ENCODE measurements at places on chromosomes 1 and 21. TPM values are rescaled to one million over a fixed set of nuclear protein-coding genes. Genes with fewer than 3 reads are reported as not detected.

- no peak for DNase-seq
These were observed 41.4 kb upstream of the NFASC start for GRCh38 chr1:204829133-204829825.

DNA sequence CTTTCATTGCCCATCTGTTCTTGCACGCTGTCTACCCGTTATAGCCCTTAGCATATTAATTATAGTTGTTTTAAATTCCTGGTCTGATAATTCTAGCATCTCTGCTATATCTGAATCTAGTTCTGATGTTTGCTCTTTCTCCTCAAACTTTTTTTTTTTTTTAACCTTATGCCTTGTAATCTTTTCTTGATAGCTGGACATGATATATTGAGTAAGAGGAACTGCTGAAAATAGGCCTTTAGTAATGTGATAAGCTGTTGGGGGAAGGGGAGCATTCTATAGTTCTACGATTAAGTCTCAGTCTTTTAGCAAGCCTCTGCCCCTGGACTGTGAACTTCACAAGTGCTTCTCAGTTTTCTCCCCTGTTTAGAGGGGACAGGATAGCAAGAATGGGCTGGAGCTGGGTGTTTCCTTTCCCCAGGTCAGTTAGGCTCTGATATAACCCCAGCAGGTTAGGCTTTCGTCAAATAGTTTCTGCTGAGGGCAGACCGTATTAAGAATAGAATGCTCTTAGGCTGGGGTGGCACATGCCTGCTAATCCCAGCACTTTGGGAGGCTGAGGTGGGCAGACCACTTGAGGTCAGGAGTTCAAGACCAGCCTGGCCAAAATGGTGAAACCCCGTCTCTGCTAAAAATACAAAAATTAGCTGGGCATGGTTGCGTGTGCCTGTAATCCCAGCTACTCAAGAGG lies 62.2 kb downstream of the ZFYVE9 start:
- no peak for DNase-seq

DNA sequence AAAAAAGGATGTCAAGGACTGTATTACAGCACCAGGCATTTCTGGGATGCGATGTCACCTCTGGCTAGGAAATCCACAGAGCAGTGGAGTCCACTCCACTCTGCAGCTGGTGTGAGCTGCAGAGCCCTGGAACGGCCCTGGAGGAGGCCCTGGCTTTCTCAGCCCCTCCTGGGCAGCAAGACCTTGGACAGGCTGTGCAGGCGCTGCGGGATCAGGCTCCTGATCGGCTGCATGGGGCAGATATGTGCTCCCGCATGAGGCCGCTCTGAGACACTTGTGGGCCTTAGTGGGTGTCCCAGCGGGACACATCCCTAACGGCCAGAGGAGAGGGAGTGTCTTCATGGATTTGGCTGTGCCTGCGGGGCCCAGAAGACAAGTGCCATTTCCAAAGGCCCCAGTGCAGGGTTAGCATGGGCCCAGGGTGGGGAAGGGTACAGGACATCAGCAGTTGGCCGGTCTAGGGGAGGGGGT lies 6.2 kb downstream of the DNMT3L start:
- DNase-seq = no peak

DNA sequence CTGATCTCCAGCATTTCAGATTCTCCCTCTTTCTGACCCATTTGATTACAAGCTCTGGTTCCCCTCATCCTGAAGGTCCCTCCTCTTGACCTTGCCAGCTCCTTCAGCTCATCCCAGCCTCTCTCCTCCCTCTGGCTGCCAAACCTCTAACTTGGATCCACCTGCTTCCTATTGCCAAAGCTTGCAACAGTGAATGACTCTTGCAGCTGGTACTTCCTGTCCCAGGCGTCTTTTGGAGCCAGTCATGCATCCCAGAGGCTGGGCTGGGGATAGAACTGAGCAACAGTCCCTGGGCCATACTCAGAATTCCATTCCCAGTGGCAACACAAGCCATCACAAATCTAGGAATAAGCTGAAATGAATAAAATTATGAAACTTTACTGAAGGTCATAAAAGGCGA lies 27.7 kb upstream of the SPOCD1 start:
- DNase-seq = no peak

DNA sequence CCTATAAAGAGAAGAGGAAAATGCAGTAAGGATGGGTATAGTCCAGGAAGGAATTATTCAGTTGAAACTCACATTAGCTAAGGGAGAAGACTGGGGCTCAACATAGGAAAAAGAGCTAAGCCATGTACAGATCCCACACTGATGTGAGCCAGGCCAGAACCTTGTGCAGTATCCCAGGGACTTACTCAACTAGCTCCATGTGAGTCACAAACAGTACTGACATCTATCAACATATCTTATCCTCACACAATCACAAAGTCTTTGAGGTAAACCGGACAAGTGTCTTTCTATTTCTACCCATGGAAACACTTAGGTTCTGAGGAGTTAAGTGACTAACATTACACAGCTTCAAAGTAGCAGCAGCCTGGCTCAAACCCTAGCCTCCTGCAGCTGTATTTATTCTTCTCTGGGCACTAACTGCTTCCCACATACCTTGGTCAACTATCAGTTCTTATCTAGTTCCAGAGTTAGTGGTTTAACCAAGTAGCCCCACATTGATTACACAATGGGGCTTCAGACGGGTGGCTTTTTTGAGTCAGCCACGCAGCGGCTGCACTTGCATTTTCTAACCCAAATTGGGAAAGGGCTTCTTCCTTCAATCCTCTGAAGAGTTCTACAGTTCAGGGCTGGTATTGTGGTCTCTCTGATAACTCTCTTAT lies 9.5 kb downstream of the CD5L start:
- no peak for DNase-seq

Gene KIFAP3
- 14.0 TPM for total RNA-seq

DNA sequence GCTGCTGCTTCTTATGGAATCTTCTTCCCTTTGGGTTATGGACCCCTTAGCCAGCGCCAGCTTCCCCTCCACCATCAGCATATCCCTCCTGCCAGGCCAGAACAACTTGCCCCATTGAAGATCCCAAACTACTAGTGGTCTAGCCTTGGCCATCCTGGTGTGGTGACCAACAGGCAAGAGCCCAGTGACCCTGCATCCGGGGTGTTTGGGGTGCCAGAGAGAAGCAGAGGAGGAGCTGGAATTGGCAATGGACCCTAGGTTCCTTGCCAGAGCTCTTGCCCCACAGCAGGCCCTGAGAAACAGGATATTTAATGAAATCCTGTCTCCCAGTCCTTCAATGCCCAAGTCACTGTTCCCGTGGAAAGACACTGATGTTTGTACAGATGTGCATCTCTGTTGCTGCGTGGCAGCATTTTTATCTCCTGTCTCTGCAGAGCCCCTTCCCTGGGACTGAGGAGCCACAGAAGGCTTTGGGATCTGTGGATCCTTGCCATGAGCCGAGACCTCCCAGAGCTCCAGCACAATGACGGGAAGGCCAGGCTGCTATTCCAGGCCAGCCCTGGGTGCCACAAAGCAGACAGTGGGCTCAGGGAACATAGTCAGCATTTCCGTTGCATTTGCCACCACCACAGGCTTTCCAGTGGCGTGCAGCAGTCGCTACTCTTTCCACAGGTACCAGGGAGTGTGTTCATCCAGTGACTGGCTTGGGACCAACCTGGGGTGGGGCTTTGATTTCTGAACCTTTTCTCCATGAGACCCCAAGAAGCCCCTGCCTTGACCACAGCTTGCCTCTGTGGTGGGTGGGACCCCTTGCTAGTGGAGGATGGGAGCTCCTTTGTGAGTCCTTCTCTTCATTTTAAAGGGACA lies 21.6 kb downstream of the NAV1 start:
- no peak for DNase-seq

- no peak for DNase-seq
These were observed 70.7 kb upstream of the USP24 start for GRCh38 chr1:55285834-55286233.

DNA sequence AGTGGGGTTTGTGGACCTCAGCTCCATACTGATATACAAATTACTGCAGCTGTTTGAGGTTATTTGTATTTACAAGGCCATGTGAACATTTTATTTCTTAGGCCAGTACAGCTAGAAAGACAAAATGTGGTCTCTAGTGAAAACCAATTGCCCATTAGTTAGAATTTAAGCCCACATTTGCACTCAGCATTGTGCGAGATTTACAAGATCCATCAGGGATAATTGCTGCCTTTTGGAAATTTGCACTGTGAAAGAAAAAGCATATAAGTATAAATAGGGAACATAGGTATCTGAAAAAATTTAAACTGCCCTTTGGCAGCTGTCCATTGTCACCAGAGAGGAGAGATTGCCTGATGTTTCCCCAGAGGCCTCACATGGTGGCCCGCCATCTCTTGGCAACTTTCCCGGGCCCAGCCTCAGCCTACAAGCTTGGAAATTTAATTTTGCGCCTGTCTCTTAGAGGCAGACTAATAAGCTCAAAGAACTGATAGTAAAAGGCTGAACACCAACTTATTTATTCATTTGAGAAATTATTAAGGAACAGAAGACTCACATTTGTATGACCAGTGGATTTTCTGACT lies 120.7 kb downstream of the MAP3K21 start:
- no peak for DNase-seq

DNA sequence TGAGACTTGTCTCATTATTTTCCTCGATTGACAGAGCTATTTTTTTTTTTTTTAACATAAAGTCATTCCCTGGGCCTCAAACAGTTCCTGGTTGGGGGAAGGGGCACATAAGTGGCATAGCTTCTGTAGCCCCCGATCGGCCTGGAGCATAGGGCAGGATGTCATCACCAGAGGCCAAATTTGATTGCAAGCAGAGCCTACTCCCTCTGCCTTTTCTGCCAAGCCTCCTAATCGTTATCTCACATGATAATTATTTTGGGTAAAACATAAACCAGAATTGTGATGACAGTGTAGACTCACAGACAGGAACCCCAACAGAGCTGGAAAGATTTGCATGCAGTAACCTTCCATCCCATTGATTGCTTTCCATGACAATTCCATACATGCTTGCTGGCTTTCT lies 404.8 kb downstream of the PCP4 start:
- DNase-seq = no peak

GRCh38 chr1:67952071-67952470 lies 98.4 kb downstream of the DIRAS3 start:
- DNase-seq = no peak

- DNase-seq = no peak
These were observed 32.8 kb downstream of the C2CD2 start for GRCh38 chr21:41921021-41921420.

GRCh38 chr1:241934866-241935265 lies 22.7 kb upstream of the BECN2 start:
- DNase-seq = no peak

- DNase-seq = no peak
These were observed 21.6 kb downstream of the RAB3GAP2 start for GRCh38 chr1:220250681-220251080.

Gene PHF13
- 9.7 TPM for total RNA-seq

GRCh38 chr1:21764615-21765423 lies 18.1 kb downstream of the USP48 start:
- no peak for DNase-seq

GRCh38 chr21:26280148-26280547 lies 109.6 kb upstream of the APP start:
- no peak for DNase-seq

DNA sequence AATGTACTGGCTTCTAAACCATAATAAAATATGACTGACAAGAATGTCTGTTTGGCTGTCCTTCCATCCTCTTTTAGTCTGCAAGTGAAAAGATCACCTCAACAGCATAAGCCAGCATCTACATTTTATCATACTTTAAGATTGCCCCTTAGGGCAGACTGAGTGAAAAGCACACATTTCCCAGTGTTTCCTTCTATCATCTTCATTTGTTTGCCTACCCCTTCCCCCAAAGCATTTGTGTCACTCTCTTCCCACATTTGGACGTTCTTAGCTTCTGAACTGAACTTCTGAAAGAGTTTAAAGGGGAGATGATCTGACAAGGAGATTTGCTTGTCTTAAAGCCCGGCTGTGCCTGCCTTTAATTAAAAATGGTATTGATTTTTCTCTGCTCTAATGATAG lies 322.2 kb downstream of the SPATA17 start:
- no peak for DNase-seq

- no peak for DNase-seq
These were observed 50.9 kb upstream of the NR5A2 start for GRCh38 chr1:199976496-199977144.

Gene CNR2
- under 0.01 TPM for total RNA-seq

Gene SLC5A9
- 0.19 TPM for total RNA-seq

GRCh38 chr1:90977522-90977921 lies 44.3 kb downstream of the ZNF644 start:
- no peak for DNase-seq

- no peak for DNase-seq
These were observed 58.7 kb upstream of the LRRN2 start for GRCh38 chr1:204744107-204744779.

DNA sequence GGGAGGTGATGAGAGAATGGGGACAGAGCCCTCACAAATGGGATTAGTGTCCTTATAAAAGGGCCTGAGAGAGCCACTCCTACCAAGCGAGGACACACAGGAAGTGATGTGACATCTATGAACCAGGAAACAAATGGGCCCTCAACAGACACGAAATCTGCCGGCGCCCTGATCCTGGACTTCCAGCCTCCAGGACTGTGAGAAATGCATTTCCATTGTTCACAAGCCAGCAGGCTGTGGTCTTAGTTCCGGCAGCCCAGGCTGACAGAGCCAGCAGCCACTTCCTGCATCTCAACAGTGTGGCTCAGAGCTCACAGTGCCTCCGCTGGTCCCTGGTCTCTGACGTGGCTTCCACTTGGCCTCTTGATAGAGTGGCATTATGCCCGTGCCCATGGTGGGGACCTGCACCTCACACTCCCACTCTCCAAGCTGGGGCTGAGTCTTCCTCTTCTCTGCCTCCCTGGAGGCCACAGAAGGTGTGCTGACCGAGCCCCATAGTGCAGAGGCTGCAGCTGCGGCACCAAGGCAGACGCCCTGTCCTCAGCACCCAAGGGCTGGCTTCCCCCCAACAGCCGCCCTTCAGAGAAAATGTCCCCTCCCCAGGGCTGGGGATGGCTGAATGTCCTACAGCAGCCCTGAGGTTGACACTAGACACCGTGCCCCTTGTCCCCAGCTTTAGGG lies 44.9 kb downstream of the ACOT7 start:
- no peak for DNase-seq

DNA sequence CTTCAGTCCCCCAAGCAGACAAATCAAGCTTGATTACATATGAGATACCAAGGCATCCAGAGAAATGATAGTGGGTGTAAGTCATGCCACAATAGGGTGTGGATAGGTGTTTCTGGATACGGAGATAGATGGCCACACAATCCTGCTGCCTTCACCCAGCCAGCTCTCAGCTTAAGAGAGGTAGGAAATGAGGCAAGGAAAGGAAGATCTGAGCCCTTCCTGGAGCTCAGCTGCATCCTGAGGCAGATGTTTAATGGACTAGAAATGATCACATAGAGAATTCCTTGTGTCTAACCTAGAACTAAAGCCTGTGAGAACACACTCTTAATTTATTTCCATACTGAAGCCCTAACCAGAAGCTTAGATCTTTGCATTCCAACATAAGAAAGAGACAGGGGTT lies 210.3 kb downstream of the ST6GALNAC3 start:
- DNase-seq = no peak

GRCh38 chr1:161185282-161185682 lies 8.0 kb upstream of the B4GALT3 start:
- DNase-seq = peak; percentile 32
